ENCODE measurements at places on chromosomes 11 and 22. TPM values are rescaled to one million over a fixed set of nuclear protein-coding genes. Genes with fewer than 3 reads are reported as not detected.

Gene OR2AG2
- 0.14 TPM for total RNA-seq

Gene MOV10L1
- total RNA-seq, result 0.09 TPM

Gene PHETA2
- total RNA-seq, result 9.8 TPM

Gene A4GALT
- total RNA-seq, result 5.8 TPM

Gene TESMIN
- 1.4 TPM for total RNA-seq

Gene NPAS4
- 0.14 TPM for total RNA-seq

Gene OTOG
- not detected for total RNA-seq

Gene MS4A15
- total RNA-seq, result not detected

DNA sequence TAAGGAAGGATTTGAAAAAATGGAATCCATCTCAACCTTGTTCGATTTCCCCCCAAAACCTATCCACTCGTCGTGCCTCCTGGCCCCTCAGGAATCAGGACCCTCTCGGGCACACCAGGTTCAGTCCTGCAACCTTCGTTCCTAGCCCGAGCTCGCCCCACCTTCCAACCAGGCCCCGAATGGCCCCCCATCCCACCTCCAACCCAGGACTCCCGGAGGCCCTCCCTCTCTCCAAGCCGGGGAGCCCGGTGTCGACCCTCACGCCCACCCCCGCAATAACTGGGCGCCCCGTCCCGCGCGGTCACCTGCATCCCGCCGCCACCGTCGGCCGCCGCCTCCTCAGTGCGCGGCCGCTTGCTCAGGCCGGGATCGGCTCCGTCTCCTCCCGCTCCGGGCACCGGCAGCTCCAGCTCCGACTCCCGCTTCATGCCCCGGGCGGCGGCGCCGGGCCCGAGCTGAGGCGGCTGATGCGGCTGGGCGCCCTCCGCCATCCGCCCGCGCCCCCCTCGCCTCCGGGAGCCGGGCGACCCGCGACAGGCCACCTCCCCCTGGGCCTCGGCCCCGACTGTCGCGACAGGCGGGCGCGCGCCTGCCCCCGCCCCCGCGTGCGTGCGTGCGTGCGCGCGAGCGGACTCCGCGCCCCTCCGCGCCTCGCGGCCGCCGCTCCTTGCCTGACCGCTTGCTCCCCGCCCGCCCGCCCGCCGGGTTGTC lies 534 bp downstream of the RBFOX2 start:
- peak overlapping the region; percentile 60 for H3K27ac ChIP-seq
- no peaks in the 10 kb centered on the region for H3K36me3 ChIP-seq
- peak overlapping the region; percentile 67 for H3K4me3 ChIP-seq
- H3K4me1 ChIP-seq, result peaks cover 9% of the 10 kb centered on the region
- no peak for DNase-seq
